A549 treated with DMSO at 1 μM for 4 hours (cell line): ENCODE measurements at places on chromosomes 3 and 15. TPM values are rescaled to one million over a fixed set of nuclear protein-coding genes. Genes with fewer than 3 reads are reported as not detected.

The PIGX gene
- total RNA-seq = 27.6 to 34.3 TPM (median 31.5 TPM) in 5 replicates

The SERINC4 gene
- 0.06 to 0.23 TPM (median 0.12 TPM) in 4 of 5 replicates, not detected in the other for total RNA-seq

The LRRC2 gene
- total RNA-seq = 0.04 TPM in 1 of 5 replicates, not detected in the others

The CCDC54 gene
- total RNA-seq = not detected in 5 replicates

The CACNA1D gene
- 0.68 to 1.6 TPM (median 0.98 TPM) in 5 replicates for total RNA-seq
